ENCODE measurements at places on chromosomes 7 and 10.

DNA sequence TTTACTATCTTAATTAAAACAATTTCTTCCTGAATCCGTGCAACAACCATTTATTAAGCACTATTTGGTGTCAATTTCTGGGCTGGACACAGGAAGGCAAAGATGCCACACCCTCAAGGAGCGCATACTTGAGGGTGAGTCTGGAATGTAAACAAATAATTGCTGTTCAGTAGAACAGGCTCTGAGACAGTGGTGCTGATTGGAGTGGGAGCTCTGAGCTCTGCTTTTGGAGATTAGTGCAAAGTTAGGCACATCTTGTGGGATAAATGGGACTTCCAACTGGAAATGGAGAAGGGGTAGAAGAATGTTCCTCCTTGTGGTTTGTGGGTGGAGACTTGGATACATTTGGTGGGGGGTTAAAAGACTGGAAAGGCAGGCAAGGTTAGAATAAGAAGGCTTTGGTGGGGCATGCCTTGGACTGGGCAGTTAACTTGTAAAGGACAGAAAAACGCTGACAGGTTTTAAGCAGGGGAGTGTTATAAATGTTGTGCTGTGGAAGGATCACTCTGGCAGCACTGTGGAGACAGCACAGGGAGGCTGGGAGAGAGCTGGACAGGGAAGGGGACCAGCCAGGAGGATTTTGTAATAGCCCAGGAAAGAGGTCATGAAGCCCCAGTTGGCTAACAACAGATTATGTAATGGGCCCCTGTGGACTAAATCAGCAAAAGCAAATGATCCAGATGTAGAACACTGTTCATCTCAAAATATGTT lies 80.7 kb downstream of the ZNF365 start:
- DNase-seq: no peak

DNA sequence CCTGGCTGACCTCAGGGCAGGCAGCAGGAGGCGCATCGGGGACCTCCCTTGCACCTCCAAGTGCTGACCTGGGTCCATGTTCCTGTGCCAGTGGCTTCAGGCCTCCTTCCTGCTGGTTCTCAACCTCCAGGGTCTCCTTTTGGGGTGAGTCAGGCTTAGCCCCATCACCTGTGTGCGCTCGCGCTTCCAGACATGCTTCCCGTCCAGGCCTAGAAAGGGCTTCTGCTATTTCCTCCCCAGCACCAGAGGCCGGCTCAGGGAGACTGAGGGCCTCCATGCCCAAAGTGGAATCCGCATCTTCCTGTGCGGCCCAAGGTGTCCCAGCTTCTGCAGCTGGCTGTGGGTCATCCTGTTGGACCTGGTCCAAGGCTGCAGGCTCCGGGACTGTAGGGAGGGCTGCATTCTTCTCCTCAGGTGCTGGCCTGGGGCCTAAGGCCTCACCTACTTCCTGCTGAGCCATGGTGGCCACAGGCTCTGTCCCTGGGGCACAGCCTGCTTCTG lies 5.9 kb downstream of the NACAD start:
- no peak for DNase-seq

DNA sequence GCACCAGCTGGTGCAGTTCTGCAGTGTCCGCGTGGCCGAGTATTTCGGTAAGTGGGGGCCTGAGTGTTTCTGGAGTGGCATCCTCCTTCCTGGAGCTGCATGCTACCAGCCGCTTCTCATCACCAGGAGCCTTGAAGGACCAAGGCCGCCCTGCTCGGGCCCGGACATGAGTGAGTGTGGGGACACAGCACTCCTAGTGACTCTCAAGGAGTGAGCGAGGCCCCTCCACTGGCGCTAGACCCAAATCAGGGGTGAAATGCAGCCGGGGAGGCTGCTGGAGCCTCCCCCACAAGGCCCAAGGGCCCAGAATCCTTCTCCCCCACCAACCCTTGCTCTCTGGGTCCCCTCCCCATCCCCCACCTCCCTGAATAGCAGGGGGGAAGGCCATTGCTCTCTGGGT lies 48.0 kb downstream of the CAMK2B start:
- DNase-seq: no peak

DNA sequence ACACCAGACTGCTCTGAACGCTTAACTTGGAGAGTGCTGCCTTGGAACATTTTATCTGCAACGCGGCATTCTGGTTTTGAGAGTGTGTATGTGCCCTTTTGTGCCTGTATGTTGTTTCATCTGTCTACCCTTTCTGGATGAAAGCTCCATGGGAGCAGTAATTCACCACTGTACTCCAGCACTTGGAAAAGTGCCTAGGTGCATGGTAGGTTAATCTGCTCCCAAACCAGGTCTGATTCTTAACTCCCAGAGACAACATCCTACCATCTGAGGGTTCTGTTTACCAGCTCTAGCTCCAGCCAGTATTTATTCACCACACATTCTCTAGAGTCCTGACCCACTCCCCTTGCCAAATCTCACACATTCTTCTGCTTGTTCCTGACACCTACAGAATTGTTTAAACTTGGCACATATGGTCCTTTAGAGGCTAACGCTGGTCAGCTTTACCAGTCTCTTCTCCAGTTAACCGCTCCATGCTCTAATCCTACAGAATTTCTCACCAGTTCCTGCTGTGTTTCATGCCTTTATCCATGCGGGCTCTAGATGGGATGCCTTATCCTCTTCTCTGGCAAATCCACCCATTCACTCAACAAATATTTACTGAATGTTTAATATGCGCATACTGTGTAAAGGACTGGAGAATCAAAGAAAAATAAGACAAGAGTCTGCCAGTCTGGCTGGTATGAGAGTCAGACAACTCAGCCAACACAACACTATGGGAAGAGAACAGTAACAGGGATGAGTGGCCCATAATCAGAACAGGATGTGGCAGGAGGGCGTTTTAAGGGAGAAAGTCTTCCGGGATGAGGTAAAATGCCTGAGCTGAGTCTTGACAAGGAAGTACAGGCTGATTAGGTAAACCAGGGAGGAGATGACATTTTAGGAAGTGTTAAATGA lies 46.3 kb downstream of the MTPN start:
- DNase-seq: no peak

DNA sequence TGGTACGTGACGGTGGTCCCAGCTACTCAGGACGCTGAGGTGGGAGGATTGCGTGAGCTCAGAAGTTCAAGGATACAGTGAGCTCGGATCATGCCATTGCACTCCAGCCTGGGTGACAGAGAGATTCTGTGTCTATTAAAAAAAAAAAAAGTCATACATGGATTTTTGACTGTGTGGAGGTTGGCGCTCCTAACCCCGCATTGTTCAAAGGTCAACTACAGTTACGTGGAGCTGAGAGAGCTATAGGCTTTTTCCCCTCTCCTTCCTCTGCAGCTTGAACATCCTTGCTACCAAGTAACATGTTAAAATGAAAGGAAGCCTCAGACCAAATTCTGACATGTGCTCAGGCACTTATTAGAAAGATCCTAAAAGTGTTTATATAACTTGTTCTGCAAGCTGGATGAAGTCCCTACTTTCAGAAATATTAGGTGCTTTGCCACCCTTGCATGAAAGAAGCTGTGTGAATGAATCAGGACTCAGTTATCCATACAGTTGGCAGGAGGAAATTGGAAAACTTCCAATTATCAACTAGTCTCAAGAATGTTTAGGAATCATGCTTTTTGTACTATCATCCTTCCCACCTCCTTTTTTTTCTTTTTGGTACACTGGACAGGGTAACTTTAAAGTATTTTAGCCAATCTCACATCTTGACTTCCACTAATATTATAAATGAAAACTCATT lies 12.5 kb upstream of the ST7 start:
- DNase-seq: no peak

- no peak for DNase-seq
Measured at GRCh38 chr10:33143160-33143728, 185.2 kb upstream of the ITGB1 start.

GRCh38 chr10:71725249-71725648 lies 5.7 kb upstream of the C10orf105 start:
- DNase-seq: no peak

DNA sequence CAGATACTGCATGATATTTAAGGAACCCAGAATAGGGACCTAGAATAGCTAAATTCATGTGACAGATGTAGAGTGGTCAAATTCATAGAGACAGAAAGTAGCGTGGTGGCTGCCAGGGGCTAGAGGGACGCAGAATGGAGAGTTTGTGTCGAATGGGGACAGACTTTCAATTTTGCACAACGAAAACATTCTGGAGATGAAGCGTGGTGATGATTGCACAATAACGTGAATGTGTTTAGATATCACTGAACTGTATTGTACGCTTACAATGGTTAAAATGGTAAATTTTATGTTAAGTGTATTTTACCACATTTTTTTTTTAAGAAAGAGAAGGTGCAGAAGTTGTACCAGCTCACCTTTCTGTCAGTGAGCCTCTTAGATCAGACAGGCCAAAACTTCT lies 137.8 kb upstream of the TNS3 start:
- DNase-seq: no peak

DNA sequence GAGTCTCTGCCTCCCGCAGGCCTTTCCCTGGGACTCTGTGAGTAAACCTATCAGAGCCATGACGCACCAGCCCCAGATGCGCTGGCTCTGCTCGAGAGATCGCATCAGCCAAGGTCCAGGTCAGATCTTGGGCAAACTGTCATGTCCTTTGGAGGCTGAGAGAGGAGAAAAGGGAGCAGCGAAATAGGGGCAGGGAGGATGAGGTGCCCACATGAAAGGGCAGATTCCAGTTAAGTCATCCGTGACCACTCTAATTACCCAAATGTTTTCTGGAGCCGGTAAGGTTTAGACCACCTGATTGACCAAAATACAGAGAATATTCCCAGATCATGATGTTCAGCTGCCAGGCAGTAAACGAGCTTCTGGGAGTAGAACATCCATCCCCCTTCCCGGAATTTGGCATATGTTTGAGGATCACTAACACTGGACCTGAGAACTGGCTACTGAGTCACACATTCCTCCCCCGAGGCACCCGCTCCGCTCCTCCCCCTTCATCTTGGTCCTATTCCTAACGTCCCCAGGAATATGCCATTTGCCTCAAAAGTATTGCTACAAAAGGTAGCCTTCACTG lies 88.0 kb downstream of the FGFR2 start:
- no peak for DNase-seq

DNA sequence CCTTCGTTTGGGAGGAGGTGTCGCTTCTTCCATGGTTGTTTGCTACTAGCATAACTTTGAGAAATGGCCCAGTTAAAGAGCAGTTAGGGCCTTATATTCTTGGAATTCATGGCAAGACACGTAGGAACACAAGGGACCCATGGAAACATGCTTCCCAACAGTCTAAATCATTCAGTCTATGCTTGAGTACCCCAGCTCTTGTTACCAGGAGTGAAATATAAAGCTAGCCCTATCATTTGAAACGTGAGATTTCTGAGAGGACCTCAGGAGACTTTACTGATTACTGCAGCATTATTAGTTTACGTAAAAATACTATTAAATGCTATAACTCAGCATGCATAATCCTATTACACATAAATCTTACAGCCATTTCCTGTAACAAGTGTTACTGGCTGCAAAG lies 328.6 kb upstream of the CDC14C start:
- DNase-seq: no peak

GRCh38 chr7:2937701-2938513 lies 93.8 kb upstream of the GNA12 start:
- no peak for DNase-seq

GRCh38 chr7:90597563-90598253 lies 1.6 kb downstream of the CDK14 start:
- DNase-seq: no peak
